ENCODE measurements at places on chromosomes 4 and X.

DNA sequence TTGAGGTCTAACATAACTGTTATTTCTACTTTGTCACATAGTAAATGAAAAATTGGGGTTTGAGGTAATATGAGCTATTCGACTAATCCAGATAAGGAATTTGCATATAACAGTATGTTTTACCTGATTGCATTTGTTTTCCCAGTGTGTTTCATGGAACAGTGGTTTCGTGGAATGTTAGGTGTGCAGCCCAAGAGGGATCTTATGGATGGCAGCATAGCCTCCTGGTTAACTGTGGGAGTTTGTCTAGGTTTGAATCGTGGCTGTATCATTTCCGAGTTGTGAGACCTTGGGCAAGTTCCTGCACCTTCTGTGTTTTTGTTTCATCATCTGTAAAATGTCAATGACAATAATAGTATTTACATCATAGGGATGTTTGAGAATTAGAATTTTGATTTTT, 7.9 kb downstream of the BMPR1B start:
- DNase-seq = no peak

DNA sequence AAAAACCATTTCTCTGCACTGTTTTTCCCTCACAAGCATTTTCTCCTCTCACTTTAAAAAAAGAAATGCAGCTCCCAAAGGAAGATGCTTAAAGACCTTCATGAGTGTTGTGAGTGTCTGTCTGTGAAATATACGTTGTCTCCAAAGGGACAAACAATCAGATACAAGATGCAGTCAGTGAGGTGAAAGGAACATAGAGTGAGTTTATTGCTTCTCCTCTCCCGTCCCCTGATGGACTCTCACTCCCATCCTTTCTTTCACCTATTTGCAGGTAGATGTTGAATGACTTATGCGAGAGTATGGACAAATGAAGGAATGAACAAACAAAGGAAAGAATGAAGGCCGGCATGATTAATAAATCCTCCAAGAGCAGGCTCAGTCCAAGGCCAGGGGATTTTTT, 561.2 kb upstream of the DIPK2B start:
- no peak for DNase-seq

GRCh38 chrX:123698979-123699520, 33.8 kb downstream of the THOC2 start:
- no peak for DNase-seq

DNA sequence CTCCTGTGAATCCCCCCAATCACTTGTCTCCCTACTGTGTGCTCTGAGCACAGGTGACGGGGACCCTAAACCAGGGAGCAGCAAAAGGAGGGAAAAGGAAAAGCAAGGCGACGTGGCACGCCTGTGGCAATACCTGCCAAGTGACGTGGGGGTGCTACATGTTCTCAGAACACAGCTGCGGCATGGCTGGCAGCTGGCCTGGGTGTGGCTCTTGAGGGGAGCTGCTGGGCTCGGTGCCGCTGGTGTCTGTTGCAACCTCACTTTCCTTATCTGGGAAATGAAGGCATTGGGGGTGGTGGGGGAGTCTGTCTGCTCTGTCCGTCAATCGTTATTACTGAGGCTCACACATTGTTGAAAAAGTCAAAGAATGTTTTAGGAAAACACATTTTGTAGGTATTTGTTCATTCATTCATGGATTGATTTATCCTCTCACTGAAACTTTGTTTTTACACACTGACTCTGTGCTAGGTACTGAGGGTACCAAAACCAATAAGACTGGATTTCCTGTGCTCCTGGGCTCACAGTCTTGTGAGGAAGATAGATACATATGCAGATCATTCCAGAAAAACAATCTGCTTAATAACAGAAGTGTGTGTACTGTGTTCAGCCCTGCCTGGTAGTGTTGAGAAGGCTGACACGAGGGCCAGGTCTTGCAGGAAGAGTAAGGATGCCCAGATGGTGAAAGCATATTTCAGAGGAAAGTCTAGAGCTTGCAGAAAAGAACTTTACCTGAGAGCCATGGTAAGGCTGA, 217.6 kb downstream of the PTTG2 start:
- DNase-seq = no peak

GRCh38 chr4:33296876-33297455, 2576.8 kb downstream of the PCDH7 start:
- DNase-seq = no peak

GRCh38 chr4:39279416-39279815, 86.7 kb downstream of the RFC1 start:
- no peak for DNase-seq

Data from HTR-8/SVneo (cell line).